ENCODE measurements at places on chromosomes 2 and 18. TPM values are rescaled to one million over a fixed set of nuclear protein-coding genes. Genes with fewer than 3 reads are reported as not detected.

DNA sequence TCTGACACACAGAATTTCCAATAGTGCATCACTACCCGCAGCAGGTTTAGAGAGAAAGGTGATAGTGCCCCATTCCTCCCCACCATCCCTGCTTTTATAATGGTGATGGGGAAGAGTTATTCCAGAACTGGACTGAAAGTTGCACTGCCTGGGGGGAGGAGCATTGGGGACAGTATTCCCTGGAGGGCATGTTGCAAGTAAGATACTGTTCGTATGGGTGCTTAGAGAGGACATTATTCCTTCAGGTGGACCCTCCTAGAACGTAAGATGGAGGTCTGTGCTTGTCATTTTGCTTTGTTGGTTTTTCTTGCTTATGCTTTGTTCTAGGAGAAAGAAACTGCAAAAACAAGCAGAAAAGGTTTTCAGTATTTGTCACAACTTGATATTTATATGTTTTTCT lies 23.7 kb downstream of the MRPS9 start:
- no peak for DNase-seq

GRCh38 chr2:63780518-63781155 lies 61.1 kb upstream of the UGP2 start:
- no peak for DNase-seq

Gene COLEC11
- not detected for total RNA-seq

- no peak for DNase-seq
Measured at GRCh38 chr18:336713-337112, 68.9 kb upstream of the THOC1 start.

DNA sequence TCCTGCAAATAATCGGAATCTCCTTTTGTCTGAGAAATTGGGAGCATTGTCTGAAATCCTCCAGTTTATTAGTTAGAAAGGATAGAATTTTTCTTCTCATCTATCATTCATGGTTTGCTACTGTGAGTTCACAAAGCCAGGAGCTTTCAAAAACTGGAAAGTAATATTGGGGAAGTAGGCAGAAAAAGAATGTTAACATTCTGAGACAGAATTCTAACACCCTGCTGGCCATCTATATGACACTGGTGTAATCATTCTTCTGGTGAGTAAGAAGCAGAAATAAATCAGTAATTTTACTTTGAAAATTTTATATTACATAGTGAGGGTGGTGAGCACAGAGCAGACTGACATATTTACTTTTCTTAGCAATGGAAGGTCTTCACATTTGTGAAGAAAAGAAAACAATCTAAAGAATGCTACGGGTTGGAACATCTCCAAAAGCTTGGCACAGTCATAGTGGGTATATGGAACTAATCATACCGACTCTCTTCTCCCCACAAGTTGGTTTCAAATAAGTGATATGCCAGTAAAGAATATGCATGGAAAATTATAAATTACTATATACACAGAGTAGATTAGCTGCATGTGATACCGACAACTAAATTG lies 344.9 kb downstream of the LPIN1 start:
- no peak for DNase-seq

Gene KCNG3
- not detected for total RNA-seq

Gene CXCR4
- 202 TPM for total RNA-seq

DNA sequence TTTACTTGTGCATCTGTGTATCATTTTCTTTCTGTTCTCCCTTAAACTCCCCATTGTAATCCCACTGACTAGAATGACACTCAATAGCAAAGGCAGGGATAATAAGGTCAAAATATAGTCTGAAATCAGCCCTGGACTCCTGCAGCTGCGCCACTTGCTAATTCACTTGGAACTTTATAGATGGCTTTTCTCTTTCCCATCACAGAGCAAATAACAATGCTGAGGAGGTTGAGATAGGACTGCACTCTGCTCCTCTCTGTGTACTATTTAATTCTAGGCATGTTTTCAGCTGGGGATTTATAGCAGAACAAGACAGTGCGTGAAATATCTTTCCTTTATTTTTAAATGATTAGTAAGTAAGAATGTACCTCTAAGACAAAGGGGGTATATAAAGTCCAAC lies 324.2 kb downstream of the LNPK start:
- DNase-seq: no peak

Gene GKN2
- total RNA-seq: not detected

DNA sequence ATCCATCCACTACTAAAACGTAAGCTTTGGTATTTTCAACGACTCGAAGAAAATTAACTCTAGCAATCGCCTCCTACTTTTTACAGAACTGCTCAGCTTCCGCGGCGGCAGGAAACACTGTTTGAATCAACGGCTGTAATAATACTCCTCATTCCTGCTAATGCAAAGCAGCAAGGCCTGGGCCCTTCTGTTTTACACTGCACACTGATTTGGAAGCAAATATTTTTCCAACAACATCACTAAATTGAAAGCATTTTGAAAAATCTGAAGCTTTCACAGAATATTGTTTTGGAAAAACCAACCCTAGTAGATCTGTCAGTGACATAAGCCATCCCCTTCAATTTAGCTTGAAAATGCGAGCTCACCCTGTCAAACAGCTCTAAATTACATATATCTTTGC lies 261.2 kb downstream of the TXNL1 start:
- DNase-seq: no peak

GRCh38 chr18:80068571-80069272 lies 34.5 kb downstream of the RBFA start:
- no peak for DNase-seq

Gene PASK
- 58.9 TPM for total RNA-seq

GRCh38 chr2:191926671-191927070 lies 79.8 kb upstream of the CAVIN2 start:
- no peak for DNase-seq

- DNase-seq: no peak
Measured at GRCh38 chr2:27115519-27115918, 3.4 kb downstream of the CGREF1 start.

Gene MYO3B
- 0.38 TPM for total RNA-seq

Gene HOXD11
- total RNA-seq: not detected

DNA sequence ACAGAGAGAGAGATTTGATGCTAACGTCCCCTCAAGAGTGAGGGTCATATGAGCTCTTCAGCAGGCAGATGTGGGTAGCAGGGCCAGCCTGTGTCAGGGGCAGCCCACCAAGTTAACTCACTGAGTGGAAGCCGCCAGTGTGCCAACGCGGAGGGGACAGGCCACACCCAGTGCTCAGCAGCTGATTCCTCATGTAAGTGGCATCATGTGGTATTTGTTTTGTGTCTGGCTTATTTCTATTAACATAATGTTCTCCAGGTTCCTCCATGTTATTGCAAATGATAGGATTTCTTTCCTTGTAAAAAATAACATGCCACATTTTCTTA lies 4.0 kb downstream of the IMP4 start:
- no peak for DNase-seq

- DNase-seq: no peak
Measured at GRCh38 chr2:144595686-144596072, 75.8 kb upstream of the ZEB2 start.

Gene B3GNT7
- not detected for total RNA-seq

DNA sequence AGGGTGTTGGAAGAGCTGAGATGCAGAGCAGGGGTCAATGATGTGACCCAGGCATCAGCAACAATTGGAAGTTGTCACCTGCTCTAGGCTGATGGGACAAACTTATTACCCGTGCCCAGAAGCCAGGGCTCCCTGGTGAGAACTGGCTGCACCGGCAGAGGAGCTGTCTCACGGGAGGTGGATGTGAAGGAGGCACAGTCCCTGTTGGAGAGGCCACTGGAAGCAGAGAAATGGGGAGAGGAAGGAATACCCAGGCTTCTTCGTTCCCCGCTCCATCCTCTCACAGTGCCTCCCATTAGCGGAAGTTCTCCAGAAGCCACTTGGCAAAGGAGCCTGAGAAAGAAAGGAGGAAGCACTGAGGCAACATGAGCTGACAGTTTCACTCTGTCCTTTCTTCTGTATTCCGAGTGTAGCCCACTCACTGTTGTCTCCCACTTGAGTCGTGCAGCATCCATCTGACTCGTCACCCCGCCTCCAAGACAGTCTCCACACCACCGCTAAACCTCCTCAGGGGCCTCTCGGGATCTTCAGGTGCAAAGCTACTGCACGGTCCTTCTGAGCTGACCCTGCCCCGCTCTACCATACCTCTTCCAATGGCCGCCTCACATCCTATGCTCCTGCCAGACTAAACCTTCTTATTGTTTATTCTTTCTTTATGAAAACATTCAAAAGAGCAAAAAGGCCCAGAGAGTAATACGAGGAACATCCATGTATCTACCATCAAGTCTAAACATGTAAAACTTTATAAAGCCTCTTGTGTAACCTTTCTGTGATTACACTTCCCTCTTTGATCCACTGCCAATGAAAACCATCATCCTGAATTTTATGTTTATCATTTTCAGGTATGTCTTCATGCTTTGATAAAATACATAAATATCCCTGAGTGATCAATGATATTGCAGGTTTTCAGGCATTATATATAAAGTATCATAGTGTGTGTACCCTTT lies 19.1 kb upstream of the AFTPH start:
- no peak for DNase-seq

- no peak for DNase-seq
Measured at GRCh38 chr2:162210385-162210784, 32.9 kb downstream of the FAP start.

- peak; percentile 74 for DNase-seq
Measured at GRCh38 chr2:237421542-237422116, 7.7 kb upstream of the COL6A3 start.

- no peak for DNase-seq
Measured at GRCh38 chr2:176328149-176328548, 58.9 kb downstream of the MTX2 start.

DNA sequence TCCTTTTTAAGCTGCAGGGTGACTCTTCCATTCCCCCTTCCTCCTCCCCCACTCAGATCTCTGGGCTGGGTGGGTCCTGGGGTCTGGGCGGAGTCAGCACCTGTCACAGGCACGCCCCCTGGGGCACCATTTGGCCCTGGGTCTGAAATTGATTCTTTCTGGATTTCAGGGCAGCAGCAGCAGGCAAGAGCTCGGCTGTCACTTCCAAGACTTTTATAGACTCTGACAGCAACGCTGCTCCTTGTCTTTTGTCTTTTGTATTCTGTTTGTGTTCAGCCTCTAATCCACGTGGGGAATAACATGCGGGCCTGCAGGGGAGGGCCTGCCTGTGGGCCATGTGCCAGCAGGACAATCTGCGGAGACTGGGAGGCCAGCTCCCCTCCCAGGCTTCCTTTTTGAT lies 3.9 kb downstream of the BOD1L2 start:
- no peak for DNase-seq

Gene AKAIN1
- total RNA-seq: not detected

- DNase-seq: no peak
Measured at GRCh38 chr2:194610297-194610696, 1046.7 kb upstream of the SLC39A10 start.

GRCh38 chr18:58552057-58552461 lies 76.8 kb downstream of the ALPK2 start:
- no peak for DNase-seq

DNA sequence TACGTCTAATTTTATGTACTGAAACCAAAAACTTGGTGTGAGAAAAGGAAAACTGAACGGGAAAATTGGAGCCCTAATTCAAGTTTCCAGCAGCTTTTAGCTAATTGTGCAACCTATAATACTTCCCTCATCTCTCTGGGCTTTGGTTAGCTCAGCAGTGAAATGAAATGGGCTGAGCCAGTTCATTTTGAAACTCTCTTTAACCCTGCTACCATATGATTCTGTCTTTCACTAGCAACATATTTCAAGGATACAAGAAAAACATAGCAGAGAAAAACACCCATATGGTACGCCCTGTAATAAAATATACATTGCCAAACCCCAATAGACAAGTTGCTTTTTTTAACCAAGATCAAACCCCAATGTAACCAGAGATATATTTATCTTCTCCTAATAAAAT lies 799 bp downstream of the SYT4 start:
- no peak for DNase-seq

GRCh38 chr2:119339562-119339923 lies 27.1 kb downstream of the C2orf76 start:
- no peak for DNase-seq

Gene KCNG2
- not detected for total RNA-seq

DNA sequence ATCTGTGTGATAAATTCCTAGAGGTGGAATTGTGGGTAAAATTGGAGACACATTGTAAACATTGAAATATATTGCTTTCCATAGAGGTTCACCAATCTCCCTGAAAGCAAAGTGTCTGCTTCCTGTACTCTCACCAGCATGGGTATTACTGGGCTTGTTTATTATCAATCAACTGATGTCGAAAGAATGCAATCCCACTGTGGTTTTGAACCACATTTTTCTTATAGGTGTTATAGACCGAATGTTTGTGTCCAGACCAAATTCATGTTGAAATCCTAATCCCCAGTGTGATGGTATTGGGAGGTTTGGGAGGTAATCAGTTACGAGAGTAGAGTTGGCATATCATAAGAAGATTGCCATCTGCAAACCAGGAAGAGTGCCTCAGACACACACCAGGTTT lies 1212.4 kb downstream of the LRP1B start:
- no peak for DNase-seq

- DNase-seq: no peak
Measured at GRCh38 chr2:70725505-70725904, 42.5 kb downstream of the ADD2 start.

Gene ZSWIM2
- not detected for total RNA-seq

DNA sequence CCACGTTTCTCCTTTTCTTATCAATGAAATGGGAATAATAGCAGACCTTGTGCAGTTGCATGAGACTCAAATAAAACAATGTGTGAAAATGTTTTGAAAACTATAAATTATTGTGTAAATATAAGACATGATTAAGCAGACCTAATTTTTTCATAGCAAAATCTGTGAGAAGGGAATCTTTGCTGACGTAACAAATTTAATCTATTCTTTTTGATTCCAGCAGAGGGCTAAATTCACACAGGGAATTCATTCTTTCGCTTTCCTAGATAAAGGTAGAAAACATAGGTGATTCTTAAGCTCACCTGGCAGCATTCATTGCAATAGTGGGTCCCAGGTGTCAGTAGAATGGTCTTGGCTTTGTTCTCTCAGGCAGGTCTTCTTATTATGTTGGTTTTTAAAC lies 450.0 kb upstream of the GCFC2 start:
- DNase-seq: no peak

DNA sequence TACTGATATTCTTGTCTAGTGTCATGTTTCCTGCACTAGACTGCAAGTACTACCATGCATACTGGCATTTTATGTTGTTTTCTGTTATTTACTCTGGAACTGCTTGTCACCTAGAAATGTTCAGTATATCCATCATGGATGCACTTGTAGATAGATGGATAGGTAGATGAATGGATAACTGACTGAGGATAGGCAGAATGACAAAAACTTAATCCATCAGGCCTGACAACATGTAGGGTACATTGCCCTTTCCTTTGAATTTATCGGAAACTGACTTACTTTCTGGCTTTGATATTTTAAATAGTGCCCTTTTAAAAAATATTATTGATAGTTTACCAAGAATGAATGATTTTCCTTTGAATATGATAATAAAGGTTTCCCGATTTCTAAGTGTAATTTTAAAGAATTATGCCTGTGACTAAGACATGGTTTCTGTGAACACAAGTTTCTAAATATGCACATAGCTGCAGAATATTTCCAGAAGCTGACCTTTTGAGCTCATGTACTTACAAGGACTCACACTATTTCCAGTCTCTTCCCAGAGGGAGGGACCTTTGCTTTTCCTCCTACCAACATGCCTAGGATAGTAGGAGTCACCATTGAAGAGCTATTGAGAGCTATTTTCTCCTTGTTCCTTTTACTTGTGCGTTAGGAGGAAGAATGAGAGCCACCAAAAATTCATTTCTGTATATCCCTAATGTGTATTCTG lies 81.3 kb downstream of the ANKRD12 start:
- DNase-seq: no peak
